ENCODE measurements at places on chromosomes 16 and 17.

- no peak for DNase-seq
Measured at GRCh38 chr17:32882029-32882428, 5.1 kb upstream of the MYO1D start.

GRCh38 chr16:681746-682427, 1.7 kb downstream of the STUB1 start:
- no peak for DNase-seq

DNA sequence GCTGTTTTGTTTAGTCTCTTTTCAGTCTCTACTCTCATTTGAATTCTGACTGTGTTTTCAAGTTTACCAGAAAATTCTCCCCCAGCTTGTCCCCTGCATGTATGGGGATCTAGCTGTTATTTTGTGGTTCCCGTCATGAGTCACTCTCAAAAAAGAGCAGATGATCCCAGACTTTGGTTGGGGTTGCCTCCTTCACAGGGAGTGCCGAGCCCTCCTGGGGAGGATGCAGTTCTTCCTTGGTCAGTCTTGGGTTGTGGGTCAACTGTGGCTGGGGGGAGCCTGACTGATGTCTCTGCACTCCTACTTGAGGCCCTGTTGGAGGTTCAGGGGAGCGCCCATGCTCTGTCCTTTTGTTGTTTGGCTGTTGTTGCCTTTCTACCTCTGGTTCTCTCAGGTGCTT, 37.7 kb downstream of the EPN2 start:
- no peak for DNase-seq

DNA sequence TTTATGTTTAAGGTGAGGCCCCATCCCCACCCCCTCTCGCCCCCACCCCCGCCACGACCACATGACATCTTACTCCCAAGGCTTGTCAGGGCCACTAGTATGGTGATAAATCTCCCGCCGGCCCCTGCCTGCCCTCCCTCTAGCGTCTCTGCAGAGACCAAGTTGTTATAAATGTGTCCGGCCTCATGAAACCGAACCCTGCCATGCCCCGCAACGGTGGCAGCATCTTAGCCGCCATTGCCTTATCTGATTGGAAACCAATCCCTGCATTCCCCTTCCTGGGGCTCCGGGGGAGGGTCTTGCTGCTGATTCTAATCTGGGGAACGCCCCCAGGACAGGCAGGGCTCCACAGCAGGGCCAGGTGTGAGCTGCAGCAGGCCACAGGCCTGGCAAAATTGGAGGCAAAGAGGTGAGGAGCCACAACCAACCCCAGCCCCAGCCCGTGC, 352.4 kb downstream of the C16orf95 start:
- DNase-seq: no peak

DNA sequence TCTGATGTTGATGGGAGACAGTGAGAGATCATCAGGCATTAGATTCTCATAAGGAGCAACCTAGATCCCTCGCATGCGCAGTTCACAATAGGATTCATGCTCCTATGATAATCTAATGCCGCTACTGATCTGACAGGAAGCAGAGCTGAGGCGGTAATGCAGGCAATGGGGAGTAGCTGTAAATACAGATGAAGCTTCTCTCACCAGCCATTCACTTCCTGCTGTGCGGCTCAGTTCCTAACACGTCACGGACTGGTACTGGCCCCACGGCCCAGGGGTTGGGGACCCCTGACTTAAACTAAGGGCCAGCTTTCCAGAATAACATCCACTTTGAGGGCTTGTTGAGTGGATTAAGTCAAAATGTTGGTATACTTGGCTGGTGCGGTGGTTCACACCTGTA, 2.6 kb upstream of the TMEM219 start:
- no peak for DNase-seq

DNA sequence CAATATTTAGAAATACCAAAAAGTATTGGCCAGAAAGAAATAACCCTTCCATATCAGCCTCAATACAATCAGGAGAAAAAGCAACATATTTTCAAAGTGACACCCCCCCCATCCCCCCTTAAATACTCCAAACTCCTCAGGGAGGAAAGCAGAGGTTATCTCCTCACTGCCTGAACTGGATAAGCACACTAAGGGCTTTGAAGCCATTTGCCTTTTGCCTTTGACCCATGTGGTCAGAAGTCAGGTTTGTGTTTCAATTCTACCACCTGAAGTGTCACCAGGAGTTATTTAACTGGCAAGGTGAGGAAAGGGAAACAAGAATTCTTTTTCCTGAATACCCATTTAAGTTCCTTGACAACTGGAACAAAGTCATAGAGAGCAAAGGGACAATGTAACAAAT, 3.5 kb upstream of the VEZF1 start:
- no peak for DNase-seq

DNA sequence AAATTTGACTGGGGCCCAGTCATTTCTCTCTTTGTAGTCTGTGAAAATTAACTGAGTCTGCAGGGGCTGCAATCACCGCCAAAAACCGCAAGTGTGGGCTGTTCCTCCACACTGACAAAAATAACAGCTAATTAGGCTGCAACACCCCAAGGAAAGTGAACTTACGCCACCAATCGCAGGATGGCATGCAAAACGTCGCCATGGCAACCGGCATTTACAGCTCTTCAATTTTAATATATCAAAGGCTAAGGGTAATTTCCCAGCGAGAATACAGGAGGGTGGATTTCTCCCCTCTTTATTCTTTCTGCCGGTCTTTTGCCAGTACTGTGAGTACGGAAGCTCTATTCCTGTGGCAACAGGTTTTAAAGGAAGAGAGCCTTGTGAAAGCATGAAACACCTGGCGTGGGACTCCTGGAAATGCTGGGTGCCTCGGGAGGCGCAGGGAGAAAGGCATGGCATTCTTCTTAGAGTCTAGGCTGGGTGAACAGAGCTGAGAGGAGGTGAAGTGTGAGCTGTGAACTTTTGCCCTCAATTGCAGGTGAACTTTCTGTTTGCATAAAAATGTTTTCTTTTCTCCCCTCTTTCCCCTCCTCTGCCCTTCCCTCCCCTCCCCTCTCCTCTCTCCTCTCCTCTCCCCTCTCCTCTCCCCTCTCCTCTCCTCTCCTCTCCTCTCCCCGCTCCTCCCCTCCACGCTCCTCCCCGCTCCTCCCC, 399.7 kb downstream of the XYLT1 start:
- DNase-seq: peak; percentile 76

GRCh38 chr17:80850817-80851216, 140.8 kb upstream of the CHMP6 start:
- no peak for DNase-seq

DNA sequence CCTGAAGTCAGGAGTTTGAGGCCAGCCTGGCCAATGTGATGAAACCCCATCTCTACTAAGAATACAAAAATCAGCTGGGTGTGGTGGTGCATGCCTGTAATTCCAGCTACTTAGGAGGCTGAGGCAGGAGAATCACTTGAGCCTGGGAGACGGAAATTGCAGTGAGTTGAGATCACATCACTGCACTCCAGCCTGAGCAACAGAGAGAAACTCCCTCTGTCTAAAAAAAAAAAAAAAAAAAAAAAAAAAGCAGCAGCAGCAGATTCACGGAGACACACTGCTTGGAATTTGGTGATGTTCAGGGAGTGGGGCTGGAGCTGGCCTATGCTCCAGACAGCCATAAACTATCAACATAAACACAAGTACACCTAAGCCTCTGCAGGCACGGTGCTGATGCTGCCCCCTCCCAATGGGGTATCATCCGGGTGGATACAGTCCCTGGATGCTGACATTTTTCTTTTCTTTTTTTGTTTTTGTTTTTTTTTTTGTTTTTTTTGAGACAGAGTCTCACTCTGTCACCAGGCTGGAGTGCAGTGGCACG, 39.6 kb upstream of the RHOT1 start:
- DNase-seq: no peak

DNA sequence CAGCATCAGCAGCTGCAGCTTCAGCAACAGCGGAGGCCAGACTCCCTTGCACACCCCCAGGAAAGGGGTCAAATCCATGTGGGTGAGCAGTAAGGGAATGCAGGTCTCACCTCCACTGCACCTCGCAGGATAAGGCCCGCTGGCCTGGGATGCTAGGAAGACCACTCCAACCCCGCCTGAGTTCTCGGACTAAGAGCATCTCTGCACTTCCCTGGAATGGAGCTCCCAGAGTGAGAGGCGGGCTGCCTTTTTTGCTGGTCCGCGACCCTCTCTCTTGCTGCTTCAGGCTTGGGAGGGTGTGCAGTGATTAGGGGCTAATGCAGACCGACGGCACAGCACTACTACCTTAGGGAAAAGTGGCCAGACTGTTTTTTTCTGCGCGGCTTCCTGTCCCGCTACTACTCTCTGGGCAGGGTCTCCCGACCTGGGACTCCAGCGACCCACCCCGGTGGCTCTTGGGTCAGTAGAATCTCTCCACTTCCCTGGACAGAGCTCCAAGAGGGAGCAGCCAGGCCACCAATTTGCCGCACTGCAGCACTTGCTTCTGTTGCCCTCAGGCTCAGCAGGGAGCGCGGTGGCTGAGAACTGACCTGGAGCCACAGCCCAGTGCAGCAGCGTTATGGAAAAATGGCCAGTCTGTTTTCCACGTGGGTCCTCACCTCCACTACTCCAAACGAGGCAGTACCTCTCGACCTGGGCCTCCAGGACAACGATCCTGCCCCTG, 480.4 kb downstream of the CDH8 start:
- no peak for DNase-seq

DNA sequence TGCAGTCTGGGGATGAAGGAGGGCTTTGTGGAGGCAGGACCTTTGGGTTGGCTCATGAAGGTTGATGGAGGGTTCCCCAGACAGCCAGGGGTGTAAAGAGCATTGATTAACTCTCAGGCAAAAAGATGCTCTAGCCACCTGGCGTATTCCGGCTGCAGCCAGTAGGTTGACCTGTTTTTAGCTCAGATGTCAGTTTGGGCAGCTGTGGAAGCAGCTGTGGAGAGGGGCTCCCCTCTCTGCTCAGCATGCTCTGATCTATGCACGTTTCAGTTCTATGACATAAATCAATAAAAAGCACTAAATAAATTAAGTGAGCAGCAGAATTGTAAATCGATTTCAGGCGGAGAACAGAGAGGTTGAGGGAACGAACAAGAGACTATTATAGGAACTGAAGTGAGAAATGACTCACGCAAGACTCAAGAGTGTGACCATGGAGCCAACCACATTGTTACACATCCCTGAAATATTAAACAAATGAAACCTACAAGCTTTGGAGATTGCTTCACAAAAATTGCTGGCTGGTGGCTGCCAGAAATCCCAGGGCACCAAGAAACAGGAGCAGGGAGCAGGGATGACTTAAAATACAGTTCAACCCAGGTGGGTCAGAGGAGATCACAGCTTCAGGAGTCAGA, 111.9 kb downstream of the GSG1L start:
- DNase-seq: no peak

GRCh38 chr17:78137392-78138203, 7.0 kb downstream of the TMC8 start:
- DNase-seq: peak; percentile 62

GRCh38 chr16:78240459-78241222, 141.2 kb downstream of the WWOX start:
- DNase-seq: no peak

GRCh38 chr16:66857437-66857836, 13.2 kb downstream of the CA7 start:
- DNase-seq: no peak

DNA sequence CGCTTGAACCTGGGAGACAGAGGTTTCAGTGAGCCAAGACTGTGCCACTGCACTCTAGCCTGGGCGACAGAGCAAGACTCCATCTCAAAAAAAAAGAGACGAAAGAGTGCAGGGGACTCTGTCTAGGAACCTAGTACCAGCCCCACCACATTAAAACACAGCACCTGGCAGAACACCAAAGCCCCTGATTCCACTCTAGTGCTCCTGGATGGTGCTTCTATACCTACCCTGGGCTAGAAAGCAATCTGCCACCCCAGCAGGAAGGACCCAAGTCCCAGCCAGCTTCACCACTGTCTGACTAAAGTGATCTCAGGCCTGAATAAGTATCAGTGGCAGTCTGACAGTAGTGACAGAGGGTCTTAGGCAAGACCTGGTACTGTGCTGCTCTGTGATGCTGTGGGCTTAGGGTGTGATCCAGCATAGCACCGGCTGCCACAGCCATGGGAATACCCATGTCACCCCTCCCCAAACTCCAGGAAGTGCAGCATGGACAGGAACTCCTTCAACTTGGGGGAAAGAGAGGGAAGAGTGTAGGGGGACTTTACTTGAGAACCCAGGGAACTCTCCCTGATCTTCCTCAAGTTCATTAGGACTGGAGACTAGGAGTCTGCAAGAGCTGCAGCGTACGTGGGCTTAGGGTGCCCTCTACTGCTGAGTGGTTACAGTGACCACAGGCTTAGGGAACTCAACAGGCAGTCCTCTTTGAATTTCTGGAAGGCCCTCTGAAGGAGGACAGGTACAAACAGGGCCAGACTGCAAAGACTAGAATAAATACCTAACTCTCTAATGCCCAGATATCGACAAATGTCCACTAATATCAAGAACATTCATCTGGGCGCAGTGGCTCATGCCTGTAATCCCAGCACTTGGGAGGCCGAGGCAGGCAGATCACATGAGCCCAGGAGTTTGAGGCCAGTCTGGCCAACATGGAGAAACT, 30.0 kb upstream of the RNF43 start:
- peak; percentile 59 for DNase-seq

DNA sequence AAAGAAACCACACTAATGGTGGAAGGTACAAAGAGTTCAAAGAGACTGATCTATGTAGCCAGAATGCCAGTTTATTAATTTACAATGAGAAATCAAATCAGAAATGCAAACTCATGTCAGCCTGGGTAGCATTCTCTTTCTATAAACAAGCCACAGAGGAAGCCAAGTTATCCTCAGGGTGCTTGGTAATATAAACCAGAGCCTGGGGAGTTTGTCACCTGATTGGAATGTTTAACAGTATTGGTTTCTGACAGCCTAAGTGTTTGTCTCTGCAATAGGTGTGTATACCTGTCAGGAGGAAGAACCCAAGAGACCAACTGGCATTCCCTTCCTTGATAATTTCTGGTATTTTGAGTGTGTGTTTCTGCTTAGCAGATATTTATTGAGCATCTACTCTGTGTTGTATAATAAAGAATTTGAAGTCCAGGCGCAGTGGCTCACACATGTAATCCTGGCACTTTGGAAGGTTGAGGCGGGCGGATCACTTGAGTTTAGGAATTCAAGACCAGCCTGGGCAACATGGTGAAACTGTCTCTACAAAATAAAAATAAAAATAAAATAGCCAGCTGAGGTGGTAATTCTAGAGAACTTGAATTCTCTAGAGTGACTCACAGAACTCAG, 3.1 kb upstream of the C17orf58 start:
- DNase-seq: no peak

DNA sequence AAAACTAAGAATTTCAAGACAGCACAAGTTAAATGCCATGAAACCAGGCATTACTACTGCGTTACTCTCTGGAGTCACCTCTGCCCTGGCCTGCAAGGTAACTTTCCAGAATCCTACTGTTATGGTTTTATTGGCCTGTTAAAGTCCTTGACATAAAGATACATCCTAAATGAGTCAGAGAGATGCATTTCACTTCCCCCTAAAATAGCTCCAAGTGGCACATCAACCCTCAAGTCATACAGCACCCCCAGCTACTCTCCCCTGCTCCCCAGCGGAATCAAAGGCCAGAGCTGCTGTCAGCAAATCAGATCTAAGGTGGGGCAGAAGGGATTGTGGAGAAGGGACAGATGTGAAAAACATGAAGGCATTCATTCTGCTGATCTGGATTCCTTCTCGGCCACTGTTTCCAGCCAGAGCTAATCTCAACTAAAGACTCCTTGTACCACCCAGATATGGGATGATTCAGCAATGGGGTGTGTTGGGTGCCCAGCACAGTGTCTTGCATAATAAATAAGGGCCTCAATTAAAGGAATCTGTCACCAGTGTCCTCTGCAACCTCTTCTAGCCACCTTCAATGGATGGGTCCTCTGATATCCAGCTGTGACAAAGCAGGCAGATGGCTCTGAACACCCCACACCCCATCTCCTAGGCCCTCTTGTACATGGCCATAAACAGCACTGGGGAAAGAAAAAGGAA, 8.5 kb upstream of the CCL1 start:
- no peak for DNase-seq

- DNase-seq: no peak
Measured at GRCh38 chr16:24988593-24989338, 26.4 kb downstream of the ARHGAP17 start.

Data from activated T-cell treated with anti-CD3 and anti-CD28 coated beads, Interleukin-2, amount 50 U/mL, for 1 hour (primary cell).